ENCODE measurements at places on chromosomes 3 and 15.

GRCh38 chr3:18432752-18433151, 7.6 kb upstream of the SATB1 start:
- no peak for DNase-seq

DNA sequence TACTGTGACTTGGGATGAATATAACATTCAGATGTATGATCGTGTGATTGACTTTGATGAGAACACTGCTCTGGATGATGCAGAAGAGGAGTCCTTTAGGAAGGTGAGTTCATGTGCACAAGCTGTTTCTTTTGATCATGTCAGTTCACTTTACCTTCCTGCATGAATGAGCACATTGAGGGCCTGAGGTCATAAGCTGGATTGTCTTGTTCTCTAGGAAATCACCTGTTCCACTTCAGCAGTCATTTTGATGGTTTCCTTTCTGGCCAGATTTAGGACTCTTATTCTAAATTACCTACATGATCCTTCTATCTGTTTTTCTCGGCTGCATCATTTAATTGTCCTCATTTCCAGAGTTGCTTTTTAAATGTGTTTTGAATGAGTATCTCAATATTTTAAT, 4.1 kb downstream of the RCN2 start:
- DNase-seq, result no peak

- no peak for DNase-seq
Measured at GRCh38 chr3:123781571-123782275, 102.4 kb downstream of the MYLK start.

DNA sequence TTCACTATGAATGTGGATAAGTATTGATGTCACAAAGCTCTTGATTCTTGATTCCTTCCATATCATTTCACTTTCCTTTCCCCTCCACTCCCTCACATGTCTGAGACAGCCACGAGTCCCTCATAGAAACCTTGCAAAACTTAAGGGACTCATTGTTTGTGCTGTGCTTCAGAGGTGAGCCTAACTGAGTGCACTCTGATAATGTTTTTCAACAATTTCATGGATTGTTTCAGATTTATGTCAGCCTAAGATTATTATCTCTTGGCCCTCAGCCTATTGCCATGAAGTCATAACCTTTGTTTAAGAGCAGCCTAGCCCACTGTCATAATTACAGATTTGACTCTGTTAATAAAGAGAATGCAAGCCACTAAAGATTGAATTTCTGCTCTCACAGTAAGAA, 363.6 kb downstream of the MECOM start:
- DNase-seq, result no peak

Measured in right renal pelvis (tissue), 4 donors.